ENCODE measurements at places on chromosomes 6 and 20.

DNA sequence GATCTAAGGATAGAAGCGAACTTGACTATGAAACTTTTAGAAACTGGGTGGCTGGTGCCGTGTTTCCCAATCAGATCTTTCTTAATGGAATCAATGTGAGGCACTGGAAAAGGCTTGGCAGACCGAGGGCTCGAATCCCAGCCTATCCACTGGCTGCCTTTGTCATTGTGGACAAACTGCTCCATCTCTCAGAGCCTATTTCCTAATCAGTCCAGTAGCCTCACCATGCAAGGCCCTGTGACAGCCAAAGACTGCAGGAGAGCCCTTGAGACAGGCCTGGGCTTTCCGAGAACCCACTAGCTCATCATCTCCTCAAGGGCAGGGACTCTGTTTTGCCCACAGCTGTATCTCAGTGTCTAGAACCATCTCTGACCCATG is 43.4 kb downstream of the SPDEF start:
- DNase-seq: no peak

GRCh38 chr20:57686931-57687652 is 22.7 kb downstream of the PMEPA1 start:
- DNase-seq: no peak

DNA sequence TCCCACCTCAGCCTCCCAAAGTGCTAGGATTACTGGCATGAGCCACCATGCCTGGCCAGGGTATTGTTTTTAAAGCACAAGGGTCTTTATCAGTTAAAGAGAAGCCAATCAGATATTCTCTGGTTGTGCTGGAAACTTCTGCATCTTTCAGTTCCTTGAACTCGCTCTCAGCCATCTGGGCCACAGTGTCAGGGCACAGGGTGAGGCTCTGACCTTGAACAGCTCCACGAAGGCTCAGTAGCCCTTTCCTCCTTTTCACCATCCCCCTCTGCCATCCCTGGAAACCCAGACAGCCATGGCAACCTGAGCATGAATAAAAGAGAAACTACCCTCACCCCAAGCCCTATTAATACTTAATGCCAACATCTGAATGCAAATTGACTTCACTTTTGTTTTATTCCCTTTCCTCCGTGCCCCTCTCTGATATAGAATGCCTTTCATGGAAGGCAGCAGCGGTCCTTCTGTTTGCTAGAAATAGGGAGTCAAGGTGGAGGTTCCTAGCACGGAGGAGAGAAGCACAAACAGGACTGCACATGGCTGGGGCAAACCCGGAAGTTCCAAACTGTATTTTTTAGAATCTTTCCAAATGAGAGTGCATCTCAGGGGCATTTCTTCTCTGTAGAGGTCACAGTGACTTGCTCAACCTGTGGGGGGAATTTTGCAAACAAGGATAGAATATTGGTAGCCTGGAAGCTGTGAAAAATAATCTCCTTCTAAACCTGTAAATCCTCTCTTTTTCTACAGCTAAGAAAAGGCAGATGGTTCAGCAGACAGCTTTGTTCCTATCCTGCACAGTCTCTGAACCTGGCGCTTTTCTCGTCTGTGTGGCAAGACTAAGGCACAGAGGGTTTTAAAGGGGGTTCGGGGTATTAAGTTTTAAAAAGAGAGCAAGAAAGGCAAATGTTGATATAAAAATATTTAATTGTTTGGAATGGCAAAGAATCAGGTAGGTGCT is 176.4 kb upstream of the RREB1 start:
- DNase-seq: no peak

GRCh38 chr6:169398342-169399105 is 144.9 kb upstream of the THBS2 start:
- DNase-seq: no peak

GRCh38 chr20:20211988-20212518 is 155.9 kb upstream of the INSM1 start:
- no peak for DNase-seq

DNA sequence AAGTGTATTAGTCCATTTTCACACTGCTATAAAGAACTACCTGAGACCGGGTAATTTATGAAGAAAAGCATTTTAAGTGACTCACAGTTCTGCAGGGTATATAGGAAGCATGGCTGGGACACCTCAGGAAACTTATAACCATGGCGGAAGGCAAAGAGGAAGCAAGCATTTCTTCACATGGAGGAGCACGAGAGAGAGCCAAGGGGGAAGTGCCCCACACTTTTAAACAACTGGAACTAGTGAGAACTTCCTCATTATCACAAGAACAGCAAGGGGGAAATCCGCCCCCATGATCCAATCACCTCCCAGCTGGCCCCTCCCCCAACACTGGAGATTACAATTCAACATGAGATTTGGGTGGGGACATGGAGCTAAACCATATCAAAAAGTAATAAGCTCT is 28.3 kb upstream of the B3GAT2 start:
- DNase-seq: no peak

- no peak for DNase-seq
These were observed 4.5 kb downstream of the CCN6 start for GRCh38 chr6:112058243-112059032.

Measured in NCI-H1092 (cell line).